Body of pancreas (tissue), 4 donors: ENCODE measurements at places on chromosomes 13 and 19. TPM values are rescaled to one million over a fixed set of nuclear protein-coding genes. Genes with fewer than 3 reads are reported as not detected.

DNA sequence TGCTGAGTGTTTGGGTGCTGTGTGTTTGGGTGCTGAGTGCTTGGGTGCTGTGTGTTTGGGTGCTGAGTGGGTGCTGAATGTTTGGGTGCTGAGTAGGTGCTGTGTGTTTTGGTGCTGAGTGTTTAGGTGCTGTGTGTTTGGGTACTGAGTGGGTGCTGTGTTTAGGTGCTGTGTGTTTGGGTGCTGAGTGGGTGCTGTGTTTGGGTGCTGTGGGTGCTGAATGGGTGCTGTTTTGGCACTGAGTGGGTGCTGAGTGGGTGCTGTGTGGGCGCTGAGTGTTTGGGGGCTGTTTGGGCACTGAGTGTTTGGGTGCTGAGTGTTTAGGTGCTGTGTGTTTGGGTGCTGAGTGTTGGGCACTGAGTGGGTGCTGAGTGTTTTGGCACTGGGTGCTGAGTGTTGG is 48.5 kb upstream of the F7 start:
- DNase-seq, result no peak

- no peak for DNase-seq
These were observed 11.1 kb downstream of the TTYH1 start for GRCh38 chr19:54426291-54426931.

DNA sequence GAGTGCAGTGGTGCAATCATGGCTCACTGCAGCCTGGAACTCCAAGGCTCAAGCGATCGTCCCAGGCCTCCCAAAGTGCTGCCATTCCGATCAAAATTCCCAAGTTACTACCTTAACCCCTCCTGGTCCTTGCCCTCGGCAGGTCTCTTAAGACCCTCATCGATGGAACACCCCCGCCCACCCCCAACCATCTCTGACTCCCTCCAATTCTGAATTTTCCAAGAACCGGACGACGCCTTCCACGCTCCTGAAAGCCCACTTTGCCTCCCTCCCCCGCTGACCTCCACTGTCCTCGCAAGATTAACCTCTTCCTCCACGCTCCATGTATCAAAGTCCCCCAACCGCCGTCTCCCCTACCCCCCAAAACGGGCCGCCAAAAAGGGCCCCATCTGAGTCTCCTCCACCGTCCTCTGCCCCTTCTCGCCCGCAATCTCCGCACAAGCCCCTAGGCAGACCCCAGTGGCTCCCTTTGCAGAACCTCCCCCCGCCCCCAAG is 539 bp downstream of the DAPK3 start:
- no peak for DNase-seq

- DNase-seq, result no peak
These were observed 2.9 kb downstream of the NOTCH3 start for GRCh38 chr19:15197942-15198341.

- no peak for DNase-seq
These were observed 9.5 kb downstream of the GPR32 start for GRCh38 chr19:50779504-50780457.

GRCh38 chr19:31770223-31770622 is 421.0 kb upstream of the TSHZ3 start:
- DNase-seq, result no peak

DNA sequence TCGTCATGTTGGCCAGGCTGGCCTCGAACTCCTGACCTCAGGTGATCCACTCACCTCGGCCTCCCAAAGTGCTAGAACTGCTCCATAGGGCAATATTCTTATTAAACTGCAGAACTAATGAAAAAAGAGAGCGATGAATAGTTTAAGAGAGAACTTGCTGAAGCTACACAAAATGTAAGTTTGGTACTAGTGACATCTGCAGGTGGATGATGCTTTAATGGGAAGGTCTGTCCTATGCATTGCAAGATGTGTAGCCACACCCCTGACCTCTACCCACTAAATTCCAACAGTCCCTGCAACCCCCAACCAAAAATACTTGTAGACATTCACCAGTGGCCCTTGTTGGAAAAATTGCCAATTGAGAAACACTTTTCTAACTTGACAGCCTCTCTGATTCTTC is 117.8 kb downstream of the NALCN start:
- DNase-seq, result no peak

DNA sequence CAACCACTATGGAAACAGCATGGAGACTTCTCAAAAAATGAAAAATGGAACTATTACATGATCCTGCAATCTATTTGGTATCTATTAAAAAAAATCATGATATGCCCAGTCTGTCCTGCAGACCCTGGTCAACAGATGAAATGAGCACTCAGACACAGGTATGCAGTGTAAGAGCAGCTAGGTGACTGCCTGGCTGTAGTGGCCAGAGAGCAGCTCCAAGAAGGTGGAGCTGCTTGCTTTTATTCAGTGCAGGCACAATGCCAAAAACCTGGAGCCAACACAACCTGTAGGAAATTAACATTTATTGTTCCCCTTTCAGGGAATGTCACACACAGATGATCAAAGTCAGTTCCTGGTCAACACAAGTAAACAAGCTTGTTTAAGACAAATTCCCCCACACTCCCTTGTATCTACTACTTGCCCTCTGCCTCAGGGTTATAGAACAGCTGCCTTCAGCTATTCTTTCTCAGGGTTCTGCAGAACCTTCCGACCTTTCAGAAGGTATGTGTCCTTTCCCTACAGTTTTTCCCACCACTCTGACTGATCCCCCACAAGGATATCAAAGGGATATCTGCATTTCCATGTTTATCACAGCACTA is 933.7 kb upstream of the SLITRK5 start:
- no peak for DNase-seq

DNA sequence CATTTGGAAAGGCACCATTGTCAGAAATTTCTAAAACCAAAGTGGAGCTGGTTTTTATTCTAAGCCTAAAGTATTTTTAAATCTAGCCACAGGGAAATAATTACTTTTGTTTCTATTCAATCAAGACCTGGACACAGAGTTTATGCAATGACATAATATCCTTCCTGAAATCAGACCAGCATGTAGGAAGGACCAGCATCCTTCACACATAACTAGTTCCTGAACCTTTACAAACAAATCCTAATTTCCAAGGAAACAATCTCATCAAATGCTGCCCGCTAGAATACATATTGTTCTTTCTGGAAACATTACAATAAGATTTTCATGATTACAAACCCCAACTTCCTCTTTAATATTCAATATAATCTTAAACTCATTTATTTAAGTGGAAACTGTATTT is 1.5 kb downstream of the STARD13 start:
- no peak for DNase-seq

DNA sequence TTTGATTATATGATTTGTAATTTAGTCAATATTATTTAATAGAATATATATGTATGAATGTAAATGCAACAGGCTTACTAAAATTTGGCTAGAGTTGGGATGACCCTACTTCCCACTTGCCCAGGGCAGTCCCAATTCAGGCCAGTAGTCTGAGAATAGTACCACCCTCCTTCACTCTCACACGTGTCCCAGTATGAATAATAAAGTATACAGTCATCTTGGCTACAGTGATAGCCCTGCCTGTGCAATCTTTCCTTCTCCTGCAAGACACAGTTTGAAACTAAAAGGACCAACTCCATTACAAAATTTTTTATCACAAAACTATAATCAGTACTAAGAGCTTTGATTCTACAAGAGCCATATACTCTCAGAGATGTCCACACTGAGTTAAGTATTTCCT is 76.2 kb downstream of the SACS start:
- no peak for DNase-seq

Gene VSIG10L
- 0.78 TPM for total RNA-seq

Gene FPR2
- total RNA-seq, result 0.78 TPM

Gene RASIP1
- total RNA-seq, result 60.0 TPM

Gene THSD1
- total RNA-seq, result 1.3 TPM

Gene DNASE2
- 6.9 TPM for total RNA-seq
